ENCODE measurements at places on chromosomes 12 and 14. TPM values are rescaled to one million over a fixed set of nuclear protein-coding genes. Genes with fewer than 3 reads are reported as not detected.

- no peak for DNase-seq
Observed at GRCh38 chr14:101369194-101369915, 191.9 kb upstream of the DIO3 start.

DNA sequence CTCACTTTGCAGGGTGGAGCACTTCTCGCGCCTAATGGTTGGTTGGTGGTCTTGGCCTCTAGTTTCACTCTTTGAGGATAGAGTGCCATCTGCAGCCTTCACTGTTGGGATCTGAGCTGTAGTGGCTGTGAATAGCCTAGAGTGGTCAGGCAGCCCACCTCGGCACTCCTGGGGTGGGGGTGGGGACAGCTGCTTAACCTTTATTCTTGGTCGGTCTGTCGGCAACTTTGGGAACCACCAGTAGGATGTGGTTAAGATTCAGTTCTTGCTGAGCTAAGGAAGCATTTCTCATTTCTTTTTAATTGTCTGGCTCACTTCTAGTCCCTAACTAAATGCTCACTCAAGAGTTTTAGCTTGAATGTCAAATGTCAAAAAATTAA is 21.1 kb downstream of the TMBIM6 start:
- DNase-seq = no peak

DNA sequence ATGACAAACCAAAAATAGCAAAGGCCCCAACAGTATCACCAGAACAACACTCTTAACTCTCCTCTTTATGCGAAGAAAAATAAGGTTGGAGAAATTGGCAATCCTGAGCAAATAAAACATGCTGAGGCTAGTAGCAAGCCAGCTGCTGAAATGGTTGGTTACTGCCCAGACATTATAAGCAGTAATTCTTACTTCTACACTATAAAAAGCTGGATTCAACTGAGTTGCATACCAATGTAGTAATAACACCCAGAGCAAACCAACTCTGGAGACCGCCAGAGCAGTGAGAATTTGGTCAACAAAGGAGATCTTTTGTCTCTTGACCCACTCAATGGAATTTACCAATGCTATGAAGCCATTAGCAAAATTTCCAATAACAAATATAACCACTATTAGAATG is 628 bp downstream of the TAS2R30 start:
- no peak for DNase-seq

DNA sequence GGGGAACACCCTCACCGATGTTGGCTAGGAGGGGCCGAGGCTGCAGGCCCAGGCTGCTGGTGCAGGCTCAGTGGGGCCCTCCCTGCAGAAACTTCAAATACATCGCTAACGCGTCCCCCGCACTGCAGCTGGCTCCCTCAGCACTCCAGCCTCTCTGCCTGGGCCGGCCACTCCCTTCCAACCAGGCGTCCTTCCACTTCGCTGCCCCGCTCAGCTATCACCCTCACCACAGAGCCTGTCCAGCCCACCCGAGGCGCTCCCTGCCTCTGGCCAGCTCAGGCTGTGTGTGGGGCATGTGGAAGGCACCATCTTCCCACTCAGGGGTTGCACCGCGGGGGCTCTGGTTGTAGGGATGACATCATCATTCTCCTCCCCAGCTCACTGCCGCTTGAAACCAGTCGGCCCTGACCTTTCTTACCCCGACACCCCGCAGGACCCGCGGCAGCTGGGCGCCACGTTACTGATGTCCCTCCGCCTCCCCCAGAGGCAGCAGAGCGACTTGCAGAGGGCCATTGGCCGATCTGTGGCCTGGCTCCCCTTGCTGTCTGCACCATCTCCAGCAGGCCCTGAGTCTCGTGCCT is 199.9 kb upstream of the RTL1 start:
- DNase-seq = peak; percentile 27

DNA sequence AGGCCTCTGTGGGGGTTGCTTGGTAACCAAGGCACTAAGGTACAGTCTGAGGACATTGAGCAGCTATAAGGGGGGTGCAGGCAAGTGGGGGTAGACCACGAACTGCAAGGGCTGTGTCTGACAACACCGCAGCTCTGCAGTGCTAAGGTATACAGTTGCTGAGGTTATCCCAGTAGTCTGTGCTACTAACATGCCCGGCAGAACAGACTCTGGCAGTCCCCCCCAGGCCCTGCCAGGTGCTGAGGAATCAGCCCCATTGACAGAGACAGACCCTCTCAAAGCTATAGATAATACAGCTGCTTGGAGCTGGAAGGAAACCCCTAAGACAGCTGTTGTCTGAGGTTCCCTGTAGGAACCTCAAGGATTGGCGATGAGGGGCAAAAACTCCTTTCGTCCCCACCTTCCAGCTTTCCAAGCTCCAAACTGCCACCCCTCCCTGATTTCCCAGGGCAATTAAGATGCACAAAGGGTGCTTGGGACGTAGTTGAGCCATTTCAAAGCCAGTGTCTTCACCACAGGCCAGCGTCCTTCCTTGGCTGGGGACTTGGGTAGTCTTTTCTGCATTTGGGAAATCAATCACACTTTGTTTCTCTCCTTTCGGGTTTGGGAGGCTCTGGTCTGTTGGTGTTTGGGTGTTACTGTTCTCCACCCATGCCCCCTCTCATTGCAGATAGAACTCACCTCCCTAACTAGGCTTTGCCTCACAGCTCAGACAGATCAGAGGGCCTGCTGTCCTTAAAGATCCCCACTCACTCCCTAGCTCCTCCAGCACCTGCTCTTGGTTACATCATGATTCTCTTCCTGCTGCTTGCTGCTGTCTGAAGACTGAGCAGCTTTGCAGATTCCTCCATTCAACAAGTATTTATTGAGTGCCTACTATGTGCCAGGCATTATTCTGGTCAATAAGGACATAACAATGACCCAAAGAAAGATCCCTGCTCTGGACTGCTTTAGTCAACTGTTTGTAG is 2.0 kb upstream of the MYH7 start:
- DNase-seq = no peak

- DNase-seq = no peak
Observed at GRCh38 chr12:14261861-14262260, 103.6 kb upstream of the ATF7IP start.

DNA sequence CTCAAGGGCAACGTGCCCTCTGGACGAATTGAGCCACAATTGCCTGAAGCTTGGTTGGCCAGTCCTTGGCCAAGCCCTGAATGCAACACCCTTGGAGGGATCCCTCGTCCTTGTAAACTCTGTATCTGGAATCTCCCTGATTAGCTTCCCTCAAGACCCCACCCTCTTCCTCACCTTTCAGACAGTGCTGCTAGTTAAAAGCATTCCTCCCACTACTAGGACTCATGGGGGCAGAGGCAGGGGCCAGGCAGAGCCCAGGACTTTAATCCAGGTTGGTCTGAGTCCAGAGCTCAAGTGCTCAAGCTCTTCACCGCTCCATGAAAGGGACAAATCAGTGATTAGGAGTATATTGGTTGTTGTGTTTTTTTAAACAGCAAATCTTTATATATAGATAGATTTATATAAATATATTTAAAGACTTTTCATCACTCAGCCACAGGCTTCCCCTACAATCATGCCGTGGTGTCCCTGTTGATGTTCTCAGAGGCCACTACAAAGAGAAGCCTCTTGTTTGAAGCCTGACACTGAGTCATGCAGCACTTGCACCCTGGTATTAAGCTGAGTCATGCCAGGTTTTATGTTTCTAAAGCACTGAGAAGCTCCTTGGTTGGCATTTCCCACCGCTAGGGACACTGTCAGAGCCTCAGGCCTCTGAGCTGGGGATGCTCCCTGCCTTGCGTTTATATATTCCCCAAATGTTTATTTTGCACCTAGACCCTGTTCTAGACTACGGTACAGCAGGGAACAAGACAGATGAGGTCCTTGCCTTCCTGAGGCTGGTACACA is 53.8 kb upstream of the GSC start:
- no peak for DNase-seq

- no peak for DNase-seq
Observed at GRCh38 chr14:32980178-32980901, 41.7 kb downstream of the NPAS3 start.

GRCh38 chr14:87916103-87916885 is 76.7 kb downstream of the GALC start:
- DNase-seq = no peak

GRCh38 chr14:22898302-22899090 is 15.5 kb downstream of the REM2 start:
- no peak for DNase-seq

- DNase-seq = peak; percentile 46
Observed at GRCh38 chr14:106691601-106692291, 1165.4 kb downstream of the TMEM121 start.

DNA sequence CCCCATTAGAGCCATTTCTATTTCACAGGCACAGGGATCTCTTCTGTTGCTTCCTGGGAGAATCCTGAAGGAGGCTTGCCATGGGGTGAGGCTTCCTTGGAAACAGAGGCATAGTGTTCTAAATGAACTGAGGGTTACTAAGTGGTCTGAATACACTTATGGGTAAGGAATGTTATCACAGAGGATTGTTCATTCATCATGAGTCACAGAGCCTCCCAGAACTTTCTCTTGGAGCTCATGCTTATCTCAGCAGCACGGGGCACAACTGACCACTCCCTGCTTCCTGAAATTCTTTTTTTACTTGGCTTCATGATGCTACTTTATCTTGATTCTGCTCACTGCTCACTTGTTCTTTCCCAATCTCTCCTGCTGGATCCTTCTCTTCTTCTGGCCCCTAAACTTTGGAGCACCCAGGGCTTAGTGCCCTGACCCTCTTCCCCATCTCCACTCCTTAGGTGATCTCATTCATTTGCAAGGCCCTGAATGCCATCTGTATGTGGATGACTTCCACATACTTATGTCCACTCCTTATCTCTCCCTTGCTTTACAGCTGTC is 57.9 kb downstream of the ANO6 start:
- no peak for DNase-seq

- no peak for DNase-seq
Observed at GRCh38 chr12:97561619-97562290, 99.2 kb downstream of the RMST start.

GRCh38 chr12:70756118-70756517 is 118.9 kb upstream of the PTPRB start:
- DNase-seq = no peak

- no peak for DNase-seq
Observed at GRCh38 chr12:93274937-93275336, 102.8 kb upstream of the NUDT4 start.

DNA sequence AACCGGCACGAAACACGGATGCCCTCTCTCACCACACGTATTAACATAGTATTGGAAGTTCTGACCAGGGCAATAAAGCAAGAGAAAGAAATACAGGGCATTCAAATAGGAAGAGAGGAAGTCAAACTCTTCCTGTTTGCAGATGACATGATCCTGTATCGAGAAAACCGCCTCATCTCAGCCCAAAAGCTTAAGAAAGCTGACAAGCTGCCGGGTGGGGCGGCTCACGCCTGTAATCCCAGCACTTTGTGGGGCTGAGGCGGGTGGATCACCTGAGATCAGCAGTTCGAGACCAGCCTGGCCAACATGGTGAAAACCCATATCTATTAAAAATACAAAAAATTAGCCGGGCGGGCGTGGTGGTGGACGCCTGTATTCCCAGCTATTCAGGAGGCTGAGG is 17.7 kb downstream of the OR6S1 start:
- no peak for DNase-seq

- no peak for DNase-seq
Observed at GRCh38 chr12:50918584-50919316, 33.6 kb upstream of the HIGD1C start.

DNA sequence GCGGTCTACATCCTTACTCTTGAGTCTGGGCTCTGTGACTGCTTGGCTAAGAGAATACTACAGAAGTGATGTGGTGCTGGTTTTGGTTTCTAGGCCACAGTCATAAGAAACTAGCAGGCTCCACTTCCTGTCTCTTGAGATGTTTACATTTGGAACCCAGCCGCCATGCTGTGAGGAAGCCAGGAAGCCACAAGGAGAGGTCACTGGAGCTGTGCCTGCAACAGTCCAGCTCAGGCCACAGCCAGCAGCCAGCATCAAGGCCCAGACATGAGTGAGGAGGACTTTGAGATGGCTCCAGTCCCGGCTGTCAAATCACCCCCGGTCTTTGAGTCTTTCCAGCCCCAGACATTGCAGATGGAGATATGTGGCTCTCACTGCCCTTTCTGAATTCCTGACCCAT is 12.9 kb upstream of the FAM181A start:
- no peak for DNase-seq

DNA sequence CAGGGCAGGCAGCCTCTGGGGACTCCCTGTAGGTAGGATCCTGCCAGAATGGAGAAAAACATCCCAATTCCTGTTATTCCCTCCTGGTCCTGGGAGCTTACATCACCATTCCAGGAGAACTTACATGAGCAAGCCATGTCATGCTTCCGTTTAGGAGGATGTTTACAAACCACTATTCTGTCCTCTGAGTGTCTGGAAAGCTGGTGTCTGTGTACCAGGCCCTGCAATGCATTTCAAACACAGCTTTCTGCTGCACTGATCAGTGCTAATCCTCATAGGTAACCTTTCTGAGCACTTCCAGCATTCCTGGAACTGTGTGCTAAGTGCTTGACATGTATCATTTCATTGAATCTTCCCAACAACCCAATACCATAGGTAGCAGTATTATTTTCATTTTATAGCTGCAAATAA is 19.8 kb upstream of the MAP1LC3B2 start:
- DNase-seq = no peak

TULP3 gene
- 4.8 TPM for total RNA-seq

GON7 gene
- 11.2 TPM for total RNA-seq

KRT8 gene
- total RNA-seq = 128 TPM

TMPRSS12 gene
- not detected for total RNA-seq

APOF gene
- 109 TPM for total RNA-seq

PTGER2 gene
- 0.75 TPM for total RNA-seq

GSC gene
- total RNA-seq = not detected

KIF5A gene
- not detected for total RNA-seq

DCD gene
- not detected for total RNA-seq

PRH2 gene
- 0.23 TPM for total RNA-seq

POTEM gene
- not detected for total RNA-seq

KRT75 gene
- total RNA-seq = not detected

TPPP2 gene
- total RNA-seq = 1.6 TPM

TMEM119 gene
- total RNA-seq = 2.6 TPM

Measured in liver (tissue), 10 donors.